ENCODE measurements at places on chromosomes 2 and 18.

- no peak for DNase-seq
These were observed 212.2 kb downstream of the CAMKMT start for GRCh38 chr2:44573996-44574395.

DNA sequence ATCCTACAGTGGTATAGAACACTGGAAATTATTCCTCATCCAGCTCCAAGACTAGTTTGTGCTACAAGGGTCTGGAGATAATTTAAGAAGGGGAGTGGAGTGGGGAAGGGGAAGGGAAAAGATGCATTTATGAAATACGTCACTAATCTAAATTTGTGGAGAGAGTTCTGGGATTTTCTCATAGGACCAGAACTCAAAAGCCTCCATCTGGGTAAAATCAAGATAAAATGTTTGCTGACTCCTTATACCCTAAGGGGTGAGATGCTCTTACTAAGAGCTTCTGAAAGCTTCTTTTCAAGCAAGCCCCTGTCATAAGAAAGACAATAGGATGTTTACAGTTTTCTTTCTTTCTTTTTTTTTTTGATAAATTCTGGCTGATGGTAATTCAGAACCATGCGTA is 88.5 kb upstream of the RBMS1 start:
- no peak for DNase-seq

DNA sequence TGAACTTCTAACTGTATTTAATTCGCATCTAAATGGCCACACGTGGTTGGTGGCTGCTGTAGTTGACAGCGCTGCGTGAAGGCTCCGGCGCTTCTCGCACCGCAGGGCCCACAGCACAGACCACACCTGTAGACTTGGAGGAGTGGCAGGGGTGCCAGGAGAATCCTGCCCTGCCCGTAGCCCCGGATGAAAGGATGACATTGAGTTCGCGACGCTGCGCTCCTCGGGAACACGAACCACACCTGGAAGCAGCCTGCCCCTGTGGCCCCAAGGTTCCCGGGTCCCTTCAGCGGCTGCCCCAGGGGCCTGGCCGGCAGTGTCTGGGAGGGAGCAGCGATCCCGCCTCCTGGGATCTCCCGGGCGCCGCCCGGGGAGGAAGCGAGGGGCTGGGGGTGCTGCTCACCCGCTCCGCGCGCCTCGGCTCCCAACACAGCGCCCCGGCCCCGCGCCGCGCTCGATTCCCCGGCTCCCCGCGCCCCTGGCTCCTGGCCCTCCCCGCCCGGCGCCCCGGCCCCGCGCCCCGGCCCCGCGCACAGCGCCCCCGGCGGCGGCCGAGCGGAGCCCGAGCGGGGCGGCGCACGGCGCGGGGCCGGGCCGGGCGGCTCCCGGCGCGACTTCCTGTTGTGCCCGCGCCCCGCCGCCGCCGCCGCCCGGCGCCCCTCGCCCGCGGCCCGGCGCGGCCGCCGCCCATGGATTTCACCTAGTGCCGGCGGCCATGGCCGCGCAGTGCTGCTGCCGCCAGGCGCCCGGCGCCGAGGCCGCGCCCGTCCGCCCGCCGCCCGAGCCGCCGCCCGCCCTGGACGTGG is at the start of gene RNPEPL1:
Gene RNPEPL1 (plus strand): TSS at position 613 of the 806 bp plus-strand sequence. CDS start 103 bp downstream, at position 716.
- peak; percentile 57 for DNase-seq

DNA sequence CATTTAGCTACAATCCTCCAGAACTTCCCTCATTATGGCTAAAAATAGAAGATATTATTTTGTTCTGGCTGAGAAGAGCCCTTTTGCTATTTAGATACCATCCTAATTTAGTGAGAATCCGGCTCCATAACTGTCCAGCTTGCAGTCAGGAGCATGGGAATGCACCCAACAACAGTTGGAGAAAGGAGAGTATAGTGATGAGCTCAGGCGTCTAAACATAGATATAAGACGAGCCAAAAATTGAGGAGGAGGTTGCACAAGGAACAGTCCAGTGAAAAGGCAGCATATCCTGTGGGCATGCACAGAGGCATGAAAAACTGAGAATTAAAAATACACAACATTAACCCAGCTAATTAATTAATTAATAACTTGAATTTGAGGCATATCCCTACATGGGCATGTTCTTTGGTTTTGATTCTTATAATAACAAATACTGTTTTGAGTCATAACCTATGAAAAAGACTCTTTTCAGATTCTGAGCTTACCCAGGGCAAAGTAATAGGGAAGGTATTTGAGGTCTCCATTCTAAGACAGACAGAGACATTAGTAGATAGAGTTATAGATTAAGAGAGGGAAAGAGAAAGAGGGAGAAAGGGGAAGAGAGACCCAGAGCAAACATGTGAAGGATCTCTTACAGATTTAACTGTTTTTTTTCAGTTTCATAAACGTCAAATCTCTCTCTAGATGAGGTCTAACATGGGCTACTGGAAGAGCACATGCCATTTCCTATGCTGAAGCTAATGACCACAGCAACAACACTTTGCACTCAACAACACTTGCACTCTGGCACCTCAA is 311.2 kb downstream of the OSR1 start:
- no peak for DNase-seq

DNA sequence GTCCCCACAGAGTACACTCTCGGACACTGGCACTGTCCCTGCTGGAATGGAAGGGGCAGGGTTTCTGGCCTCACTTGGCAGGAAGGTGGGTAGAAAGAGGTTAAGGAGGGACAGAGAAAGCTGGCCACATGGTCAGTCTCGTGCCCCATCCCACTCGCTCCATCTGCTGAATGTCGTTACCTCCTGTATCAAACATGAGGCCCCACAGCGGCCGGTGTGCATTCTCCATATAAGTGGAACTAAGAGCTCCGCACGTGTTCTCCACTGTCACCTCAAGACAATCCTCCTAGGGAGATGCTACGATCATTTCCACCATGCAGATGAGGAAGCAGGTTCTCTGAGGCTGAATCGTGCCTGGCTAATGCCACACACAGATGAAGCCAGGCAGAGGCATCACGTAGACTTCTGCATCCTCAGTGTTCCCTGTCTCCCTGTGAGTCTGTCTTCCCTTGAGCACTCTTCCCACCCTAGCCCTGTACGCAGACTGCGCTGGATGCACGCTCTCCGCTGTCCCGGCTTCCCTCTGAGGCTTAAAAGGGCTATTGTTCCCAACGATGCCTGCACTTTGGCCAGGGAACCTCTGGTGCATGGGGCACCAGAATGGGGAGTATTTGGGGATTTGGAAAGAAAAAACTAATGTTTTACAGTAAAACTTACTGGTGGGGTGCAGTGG is 35.1 kb downstream of the MAL start:
- DNase-seq: no peak

GRCh38 chr2:16398486-16399043 is 267.1 kb downstream of the CYRIA start:
- DNase-seq: no peak

DNA sequence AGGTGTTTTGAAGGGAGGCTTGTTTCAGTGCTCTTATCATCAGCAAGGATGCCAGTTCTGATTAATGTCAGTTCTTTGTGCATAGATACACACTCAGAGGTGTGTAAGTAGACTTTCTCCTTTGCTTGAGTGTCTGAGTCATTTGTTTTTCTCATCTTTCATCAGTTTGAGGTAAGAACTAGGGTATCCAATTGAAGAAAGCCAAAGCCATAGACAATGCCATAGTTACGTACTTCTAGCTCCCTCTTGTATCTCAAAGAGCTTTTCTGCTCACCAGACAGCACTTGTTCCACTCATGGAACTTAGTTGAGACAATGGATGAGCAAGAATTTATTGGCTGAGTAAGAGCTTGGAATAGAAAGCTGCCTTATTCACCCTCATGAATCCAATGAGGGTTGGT is 520.1 kb downstream of the PIK3C3 start:
- no peak for DNase-seq

DNA sequence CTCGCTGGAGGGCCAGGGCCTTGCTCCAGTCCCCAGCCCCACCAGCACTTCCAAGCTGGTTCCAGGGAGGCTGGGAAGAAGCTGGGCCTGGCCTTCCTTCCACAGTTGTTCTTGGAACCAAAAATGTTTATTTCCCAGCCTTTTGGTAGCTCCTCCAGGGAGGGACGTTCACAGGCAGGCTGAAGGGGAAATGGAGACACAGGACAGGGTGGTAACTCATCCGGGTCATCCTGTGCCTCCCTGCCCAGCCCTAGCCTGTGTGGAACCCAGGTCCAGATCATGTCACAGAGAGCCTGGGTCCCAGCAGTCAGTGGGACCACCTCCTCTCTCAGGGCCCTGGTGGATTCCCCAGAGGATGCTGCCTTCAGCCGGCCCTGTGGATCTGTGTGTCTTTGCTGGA is 12.5 kb upstream of the ARMC9 start:
- no peak for DNase-seq

- no peak for DNase-seq
These were observed 645.3 kb upstream of the RAB6C start for GRCh38 chr2:129334128-129334527.

DNA sequence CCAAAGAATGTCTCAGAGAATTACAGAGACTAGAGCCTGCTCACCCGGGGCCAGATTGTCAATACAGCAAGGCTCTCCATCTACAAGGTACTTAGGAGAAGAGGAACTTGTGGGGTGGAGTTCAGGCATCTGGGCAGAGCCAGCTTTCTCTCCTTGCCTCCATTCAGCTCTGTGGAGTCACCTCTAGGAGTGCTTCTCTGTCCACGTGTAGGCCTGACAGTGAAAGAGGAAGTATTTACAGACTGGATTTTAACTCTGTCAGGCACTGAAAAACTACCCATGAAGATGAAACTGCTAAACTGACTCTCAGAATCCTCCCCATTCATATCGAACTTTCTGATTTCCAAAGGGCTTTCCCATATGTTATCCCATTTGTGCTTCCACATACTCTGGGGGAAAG is 315.6 kb downstream of the SETBP1 start:
- no peak for DNase-seq

GRCh38 chr2:115248066-115248465 is 805.6 kb downstream of the DPP10 start:
- no peak for DNase-seq

DNA sequence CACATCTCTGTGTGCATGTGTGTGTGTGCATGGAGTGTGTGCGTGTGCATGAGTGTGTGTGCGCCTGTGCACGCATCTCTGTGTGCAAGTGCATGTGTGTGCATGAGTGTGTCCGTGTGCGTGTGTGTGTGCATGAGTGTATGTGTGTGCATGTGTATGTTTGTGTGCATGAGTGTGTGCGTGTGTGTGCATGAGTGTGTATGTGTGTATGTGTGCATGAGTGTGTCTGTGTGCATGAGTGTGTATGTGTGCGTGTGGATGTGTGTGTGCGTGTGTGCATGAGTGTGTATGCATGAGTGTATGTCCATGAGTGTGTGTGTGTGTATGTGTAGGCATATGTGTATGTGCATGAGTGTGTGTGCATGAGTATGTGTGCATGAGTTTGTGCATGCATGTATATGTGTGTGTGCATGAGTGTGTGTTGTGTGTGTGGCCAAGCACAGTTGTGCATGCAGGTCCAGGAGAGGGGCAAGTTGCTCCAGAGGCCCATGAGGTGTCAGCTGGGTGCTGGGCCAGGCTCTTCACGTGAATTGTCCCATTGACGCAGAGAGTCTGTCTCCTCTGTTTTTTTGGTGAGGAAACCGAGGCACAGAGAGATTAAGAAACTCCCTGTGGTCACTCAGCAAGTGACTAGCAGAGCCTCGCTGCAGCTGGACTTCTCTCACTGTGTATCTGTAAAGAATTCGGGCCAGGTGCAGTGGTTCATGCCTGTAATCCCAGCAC is 75.5 kb downstream of the ASB1 start:
- DNase-seq: no peak

- no peak for DNase-seq
These were observed 8.4 kb upstream of the MAL start for GRCh38 chr2:95017071-95017501.

GRCh38 chr2:70691497-70692140 is 76.4 kb downstream of the ADD2 start:
- DNase-seq: no peak

GRCh38 chr2:97870396-97870843 is 125.3 kb downstream of the TMEM131 start:
- DNase-seq: no peak

DNA sequence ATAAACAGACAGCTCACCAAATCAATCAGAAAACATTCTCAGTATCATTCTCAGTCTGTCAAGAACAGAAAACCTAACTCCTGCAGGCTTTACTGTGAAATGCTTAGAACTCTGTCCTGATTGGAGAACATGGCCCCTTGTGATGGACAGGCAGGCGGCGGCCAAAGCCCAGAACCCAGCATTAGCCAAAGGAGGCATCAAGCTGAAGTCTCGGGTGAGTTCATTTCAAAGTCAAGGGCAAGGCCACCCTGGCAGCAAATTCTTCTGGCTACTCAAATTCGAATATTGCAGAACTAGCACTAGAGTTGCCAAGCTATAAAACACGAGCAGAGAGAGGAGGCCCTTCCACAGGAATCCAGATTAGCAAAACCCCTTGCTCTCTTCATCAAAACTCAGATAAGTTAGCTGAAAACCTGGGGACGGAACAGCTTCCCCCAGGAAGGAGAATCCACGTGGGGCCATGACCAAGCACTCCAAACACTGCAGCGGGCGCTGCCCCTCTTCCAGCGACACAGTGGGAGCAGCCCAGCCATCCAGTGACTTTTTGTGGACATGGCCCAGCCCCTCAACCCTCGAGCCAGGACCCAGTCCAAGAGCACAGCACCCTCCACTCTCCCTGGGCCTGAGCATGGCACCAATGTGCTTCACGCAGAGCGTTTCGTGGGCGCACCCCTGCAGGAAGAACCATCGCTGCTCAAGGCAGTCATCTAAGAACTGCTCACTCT is 98.6 kb downstream of the HDAC4 start:
- DNase-seq: no peak

GRCh38 chr2:240205348-240205747 is 64.9 kb upstream of the OTOS start:
- peak; percentile 46 for DNase-seq

GRCh38 chr2:145289946-145290345 is 770.0 kb upstream of the ZEB2 start:
- no peak for DNase-seq

- DNase-seq: no peak
These were observed 17.7 kb upstream of the NFE2L2 start for GRCh38 chr2:177282181-177282641.

GRCh38 chr2:65658881-65659280 is 226.5 kb upstream of the SPRED2 start:
- DNase-seq: no peak

GRCh38 chr2:173307293-173307692 is 47.4 kb upstream of the CDCA7 start:
- no peak for DNase-seq

DNA sequence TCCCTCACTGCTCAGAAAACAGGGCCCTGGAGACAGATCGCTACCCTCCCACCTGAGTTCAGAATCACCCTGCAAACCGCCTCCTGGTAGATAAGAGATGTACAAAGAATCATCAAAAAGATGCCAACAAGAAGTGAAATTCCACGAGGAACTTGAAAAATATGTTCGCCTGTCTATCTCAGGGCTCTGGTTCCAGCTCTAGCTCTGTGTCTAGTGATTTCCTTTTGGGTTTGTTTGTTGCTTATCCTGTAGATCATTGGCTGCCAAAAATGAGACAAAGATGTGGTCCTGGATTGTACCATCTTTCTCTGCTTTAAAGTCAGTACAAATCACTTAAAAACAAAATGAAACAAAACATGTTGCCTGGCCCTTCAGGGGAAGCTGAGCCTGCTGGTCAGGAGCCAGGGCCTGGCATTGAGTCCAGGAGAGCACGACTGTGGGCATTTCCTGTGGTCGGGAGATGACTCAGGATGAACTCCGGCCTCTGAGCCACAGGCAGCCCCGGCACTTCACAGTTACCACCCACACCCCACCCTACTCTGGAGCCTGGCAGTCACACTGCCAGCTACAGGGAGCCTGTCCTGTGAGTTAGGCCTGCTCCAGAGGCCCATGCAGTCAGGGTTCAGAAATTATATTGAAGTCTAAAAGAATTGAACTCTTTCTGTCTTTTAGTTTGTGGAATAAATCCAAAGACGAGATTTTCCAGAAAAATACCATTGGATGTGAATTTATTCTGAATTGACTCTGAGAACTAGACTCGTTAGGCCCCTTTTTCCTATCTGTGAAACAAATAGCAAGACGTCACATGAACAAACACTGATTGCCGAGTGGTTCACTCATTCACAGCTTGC is 8.0 kb upstream of the ITGB6 start:
- DNase-seq: peak; percentile 87

Data from A549 (cell line).